Tibial artery (tissue), 4 donors: ENCODE measurements at places on chromosomes 2 and 18.
A peak's percentile ranks its signal among the peaks of the same experiment; 100 is the strongest.

DNA sequence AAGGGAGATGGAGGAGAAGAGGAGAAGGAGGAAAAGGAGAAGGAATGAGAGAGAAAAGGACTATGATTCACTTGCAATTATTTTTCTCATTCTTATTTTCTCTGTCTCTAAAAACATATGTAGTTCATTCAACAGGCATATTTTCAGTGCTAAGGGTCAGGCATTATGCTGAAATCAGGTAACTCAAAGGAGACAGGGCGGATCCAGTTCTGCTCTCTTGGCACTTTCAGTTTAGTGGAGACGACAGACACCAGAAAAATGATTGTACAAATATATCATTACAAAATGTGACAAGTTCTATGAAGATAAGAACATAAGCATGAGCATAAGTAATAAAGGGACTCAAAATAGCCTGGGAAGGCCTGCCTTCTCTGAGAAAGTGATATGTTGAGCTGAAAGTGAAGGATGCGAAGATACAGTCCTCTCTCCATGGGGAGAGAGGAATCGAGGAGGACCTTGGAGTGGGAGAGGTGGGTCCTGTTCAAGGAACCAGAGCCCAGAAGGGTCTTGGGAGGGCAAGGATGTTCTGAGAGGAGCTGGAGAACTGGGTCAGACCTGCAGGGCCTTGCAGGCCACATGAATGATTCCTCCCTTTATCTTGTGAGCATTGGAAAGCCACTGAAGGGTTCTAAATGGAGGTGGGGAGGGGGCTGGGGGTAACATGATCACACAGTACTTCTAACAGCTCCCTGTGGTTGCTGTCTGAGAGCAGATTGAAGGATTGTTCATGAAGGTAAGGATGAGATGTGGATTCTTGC lies 58.6 kb upstream of the TMEM17 start:
- no peak for DNase-seq

- DNase-seq = no peak
Observed at GRCh38 chr2:99834426-99834825, 308.0 kb downstream of the AFF3 start.

DNA sequence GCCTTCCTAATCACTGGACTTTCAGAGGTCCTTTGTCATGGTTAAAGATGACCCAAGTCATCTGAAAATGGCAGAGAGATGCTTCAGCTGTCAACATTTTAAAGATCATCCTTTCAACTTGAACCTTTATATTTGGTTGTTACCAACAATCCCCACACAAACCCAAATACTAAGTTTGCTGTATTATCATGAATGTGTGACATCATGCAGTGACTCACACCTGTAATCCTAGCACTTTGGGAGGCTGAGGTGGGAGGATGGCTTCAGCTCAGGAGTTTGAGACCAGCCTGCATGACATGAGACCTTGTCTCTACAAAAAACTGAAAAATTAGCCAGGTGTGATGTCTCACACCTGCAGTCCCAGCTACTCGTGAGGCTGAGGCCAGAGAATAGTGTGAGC lies 55.2 kb upstream of the NRP2 start:
- DNase-seq = no peak

GRCh38 chr2:74008761-74009395 lies 24.2 kb downstream of the TET3 start:
- DNase-seq = no peak

GRCh38 chr2:207150284-207150683 lies 15.5 kb downstream of the KLF7 start:
- no peak for DNase-seq

- DNase-seq = no peak
Observed at GRCh38 chr18:23536204-23536603, 32.9 kb downstream of the RMC1 start.

- no peak for DNase-seq
Observed at GRCh38 chr2:142866426-142866825, 11.0 kb upstream of the KYNU start.

- no peak for DNase-seq
Observed at GRCh38 chr2:29749041-29749440, 172.3 kb downstream of the ALK start.

DNA sequence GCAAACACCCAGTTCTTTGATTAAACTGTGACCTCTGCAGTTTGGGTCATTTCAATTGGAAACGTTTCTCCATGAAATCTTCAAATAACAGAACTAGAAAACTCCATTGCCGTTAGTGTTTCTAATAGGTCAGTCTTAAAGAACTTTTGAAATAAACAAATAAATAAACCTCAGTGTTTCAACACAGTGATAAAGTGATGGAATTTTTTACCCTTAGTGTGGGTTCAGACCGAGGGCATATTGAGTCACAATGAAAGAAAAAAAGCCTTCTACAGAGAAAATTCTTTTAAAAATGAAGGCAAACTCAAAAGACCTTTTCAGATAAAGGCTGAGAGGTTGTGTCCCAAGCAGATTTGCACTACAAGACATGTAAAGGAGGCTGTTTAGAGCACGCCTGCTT lies 149.6 kb downstream of the NCKAP5 start:
- no peak for DNase-seq

GRCh38 chr18:6219116-6219717 lies 195.5 kb downstream of the L3MBTL4 start:
- no peak for DNase-seq

GRCh38 chr18:67023059-67023458 lies 419.2 kb upstream of the CDH19 start:
- no peak for DNase-seq

DNA sequence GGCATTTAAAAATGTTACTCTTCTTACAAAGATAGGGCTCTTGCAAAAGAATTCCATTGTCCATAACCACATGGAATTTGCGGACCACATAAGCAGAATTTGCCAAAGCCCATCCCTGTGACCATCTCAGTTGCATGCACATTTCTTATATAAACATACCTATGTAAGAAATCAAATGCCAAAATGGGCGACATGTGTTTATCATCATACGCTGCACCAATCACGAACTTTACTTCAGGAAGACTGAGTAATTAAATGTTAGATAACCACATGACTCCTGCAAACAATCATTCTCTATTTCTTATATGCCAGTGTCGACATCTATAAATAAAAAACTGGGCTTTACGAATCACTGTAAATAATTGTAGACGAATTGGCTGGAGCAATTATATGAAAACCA lies 186.1 kb upstream of the RBMS1 start:
- DNase-seq = no peak

DNA sequence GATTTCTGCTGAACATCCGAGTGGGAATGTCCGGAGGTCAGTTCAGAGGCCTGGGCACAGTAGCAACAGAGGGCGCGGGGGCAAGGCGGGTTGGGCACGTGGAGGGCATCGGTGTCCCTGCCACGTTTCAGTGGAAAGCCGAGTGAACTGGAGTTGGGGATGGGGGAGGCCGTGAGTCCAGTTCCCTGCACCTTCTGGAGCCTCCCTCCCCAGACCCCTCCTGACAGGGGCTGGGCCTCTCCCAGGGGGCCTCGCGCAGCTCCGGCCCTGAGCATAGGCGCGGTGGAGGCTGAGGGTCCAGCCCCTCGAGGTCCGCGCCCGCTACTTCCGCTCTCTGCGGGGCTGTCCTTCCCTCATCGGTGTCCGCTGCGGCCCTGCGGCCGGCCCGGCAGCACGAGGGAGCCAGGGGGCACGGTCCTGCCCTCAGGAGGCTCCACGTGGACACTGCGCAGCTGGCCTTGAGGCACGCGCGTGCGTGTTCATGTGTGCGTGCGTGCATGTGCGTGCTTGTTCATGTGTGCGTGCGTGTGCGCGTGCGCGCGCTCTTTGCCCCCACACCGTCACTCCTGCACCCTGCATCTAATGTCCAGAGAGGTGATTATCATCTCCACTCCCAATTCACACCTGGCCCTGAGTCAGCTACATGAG lies 50.2 kb downstream of the PLEKHB2 start:
- DNase-seq = no peak

DNA sequence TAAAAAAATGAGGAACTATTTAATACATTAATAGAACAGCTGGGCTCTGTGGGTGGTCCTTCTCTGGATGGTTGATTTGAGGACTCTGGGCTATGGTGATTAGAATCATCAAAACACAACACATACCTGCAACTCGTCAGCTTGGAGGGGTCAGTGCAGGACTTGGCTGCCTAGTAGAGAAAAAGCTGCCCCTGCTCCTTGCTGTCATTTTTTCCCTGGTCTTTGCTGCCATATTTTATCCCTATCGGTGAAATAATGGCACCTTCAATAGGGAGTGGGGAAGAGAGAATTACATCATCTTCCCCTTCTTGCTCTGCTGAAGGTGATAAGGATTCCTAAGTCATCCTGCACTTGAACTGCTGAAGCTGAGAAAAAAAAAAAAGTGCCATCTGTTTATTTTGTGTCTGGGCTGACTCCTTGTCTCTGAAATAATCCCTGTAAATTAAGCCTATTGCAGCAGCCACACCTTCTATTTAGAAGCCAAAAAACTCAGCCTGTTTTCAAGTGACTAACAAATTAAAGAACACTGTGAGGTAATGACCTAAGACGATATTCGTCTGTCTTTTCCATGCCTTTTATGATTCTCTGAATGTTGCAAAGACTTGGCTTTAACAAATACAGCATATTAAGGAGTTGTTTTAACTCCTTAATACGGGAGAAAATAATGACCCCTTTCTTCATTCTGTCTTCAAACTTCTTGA lies 89.3 kb downstream of the ACVR1 start:
- no peak for DNase-seq

GRCh38 chr18:9782073-9782857 lies 74.2 kb downstream of the RAB31 start:
- DNase-seq = peak; percentile 29

- DNase-seq = no peak
Observed at GRCh38 chr2:196330645-196331044, 159.3 kb upstream of the STK17B start.

DNA sequence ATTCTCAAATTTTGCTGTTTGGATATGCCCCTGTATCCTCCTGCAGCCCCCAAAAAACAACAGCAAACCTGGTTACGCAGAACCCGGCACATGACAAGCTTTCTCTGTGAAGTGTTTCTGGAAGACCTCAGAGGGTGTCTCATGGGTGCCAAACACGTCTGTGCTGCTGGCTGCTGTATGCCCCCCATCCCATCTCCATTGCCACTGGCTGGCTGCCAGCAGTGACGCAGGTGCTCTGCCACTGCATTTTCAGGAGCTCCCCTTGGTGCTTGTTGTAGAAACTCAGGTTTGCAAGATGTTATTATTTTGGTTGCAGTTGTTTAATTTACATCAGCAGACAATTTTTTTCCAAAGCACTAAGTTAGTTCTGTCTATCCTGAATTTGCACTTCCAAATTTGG lies 166.4 kb upstream of the FANCL start:
- no peak for DNase-seq

DNA sequence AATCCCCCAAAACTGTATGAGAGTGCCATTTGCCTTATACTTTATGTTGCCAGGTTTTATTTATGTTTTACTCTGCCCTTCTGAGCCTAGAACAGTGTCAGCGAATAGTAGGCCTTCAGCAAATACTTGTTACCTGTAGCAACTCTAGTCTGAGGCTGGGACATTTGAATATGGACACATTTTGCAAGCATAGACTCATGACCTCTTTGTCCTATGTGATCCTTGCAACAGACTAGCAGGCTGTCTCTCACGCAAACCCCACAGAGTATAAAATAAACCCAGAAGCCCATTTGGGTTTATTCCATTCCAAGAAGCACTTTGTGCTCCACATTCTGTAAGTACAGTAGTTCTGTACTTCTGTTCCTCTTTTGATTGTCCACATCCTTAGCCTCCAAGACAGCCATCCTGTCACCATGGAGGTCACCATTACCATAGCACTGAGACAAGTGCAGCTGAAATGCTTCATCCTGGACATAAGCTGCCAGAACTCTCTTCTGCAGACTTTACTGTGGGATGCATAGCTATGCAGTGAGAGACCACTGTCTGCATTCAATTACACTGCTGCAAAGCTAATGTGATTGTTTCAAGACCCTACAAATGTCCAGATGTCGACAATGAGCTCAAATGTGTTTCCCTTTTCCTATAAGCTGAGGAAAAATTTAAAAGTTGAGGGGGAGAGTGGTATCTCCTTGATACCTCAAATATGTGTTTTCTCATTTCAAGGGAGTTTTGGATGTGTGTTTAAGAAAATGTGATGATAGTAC lies 425.7 kb downstream of the PID1 start:
- no peak for DNase-seq

DNA sequence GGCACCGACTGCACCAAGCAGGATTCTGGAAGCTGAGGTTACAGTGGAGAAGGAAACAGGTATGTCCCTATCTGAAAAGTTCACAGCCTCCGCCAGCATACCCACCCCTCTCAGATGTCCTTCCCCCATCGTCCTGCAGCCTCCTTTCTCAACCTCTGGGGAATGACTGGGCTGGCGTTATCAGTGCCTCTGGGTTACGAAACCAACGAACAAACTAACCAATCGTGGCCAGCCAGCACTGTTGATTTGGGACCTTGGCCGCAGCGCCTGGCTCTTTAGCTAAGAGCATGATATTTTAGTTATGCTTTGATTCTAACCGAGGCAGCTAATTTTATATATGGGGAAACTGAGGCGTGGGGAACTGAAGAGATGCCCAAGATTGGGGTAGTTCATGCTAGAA lies 233.0 kb downstream of the TFCP2L1 start:
- DNase-seq = no peak

DNA sequence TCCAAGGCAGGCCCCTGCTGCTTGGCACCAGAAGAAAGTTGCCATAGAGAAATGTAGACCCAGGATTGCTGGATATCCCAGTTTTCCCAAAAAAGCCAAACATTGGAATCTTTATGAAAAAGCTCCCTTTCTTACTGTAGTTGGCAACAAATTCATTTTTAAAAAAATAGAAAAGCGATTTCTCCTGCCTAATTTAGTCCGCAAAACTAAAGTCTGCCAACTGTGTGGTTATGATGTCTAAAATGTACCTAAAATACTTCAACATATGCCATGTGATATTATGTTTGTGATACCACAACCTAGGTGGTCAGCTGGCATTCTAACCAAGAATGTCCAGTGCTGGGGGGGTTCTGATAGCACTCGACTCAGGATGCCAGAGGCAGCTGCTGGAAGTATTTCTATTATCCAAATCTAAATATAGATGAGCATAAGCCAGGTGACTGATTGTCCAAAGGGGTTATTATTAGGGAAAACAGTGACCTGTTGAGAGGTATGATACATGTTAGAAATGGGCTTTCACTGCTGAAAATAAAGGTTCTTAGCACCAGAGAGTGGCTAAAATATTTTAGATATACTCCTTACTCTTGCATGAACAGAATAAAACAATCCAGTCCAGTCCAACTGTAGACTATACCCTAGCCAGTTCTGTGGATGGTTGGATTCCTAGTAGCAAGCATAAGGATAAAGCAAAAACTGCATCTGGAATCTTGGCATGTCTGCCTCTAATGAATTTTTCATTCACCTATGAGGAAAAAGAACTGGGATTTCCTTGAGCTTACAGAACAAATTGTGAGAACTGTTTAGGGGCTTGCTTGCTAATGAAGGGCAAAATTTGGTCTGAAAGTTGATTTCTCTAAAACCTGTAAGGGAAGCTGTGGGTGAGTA lies 101.7 kb downstream of the STK39 start:
- DNase-seq = no peak

DNA sequence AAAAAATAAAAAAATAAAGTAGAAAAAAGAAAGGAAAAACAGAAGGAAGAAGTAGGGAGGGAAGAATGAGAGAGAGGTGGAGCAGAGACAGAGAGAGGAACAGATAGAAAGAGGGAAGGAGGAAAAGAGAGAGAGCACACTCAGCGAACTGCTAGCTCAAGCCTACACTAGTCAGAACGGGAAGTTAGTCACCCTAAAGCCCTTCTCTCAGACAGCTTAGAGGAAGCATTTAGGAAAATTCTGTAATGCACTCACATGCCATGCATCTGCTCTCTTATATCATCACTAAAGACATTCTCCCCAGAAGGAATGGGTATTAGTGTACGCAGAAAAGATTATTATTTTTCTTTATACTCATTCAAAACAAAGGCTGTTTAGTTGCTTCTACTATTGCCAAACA lies 68.1 kb upstream of the SULT1C3 start:
- DNase-seq = no peak
